ENCODE measurements at places on chromosomes 2 and 18.

DNA sequence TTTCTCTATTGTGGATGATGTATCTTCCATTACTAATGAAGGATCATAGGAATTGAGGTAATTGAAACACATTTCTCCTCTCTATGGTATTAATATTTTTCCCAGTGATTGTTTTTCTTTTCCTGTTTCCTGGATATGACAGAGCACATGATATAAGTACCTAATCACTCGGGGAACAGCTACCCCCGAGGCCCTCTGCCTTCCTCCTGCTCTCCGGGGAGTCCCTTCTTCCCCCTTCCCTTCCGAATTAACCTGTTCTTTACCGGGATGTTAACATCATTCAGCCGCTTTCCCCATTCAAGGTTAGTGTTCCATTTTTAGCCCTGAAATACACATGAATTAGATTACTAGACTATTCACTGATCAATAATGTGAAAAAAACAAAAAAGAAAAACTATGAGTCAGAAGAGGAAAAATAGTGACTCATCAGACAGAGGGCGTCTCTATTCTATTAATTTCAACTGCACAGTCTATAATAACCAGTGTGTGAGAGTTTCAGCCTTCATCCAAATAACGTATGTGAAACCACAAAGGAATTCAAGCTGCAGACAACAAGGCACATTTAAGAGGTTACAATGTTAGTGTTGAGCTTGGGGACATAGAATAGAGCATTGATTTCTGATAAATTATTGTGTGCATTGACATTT is 450.8 kb downstream of the DLGAP1 start:
- DNase-seq: no peak

DNA sequence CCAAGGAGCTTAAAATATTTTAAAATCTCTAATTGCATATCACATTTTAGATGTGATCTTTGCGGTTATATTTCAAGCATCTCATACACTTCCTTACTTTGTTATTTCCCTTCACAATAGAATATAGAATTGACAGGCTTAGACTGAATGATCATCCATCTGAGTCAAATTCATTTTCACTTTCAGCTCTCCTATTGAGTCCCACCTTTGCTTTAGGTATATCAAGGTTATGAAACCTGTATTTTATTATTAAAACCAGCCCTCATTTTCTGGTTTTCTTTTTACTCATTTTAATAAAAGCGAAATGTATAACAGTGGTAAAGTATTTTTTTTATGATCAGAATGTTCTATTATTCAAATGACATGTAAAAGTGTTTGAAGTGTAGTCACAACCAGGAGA is 162.9 kb upstream of the KYNU start:
- no peak for DNase-seq

- no peak for DNase-seq
Observed at GRCh38 chr2:117523711-117524238, 290.7 kb upstream of the DDX18 start.

DNA sequence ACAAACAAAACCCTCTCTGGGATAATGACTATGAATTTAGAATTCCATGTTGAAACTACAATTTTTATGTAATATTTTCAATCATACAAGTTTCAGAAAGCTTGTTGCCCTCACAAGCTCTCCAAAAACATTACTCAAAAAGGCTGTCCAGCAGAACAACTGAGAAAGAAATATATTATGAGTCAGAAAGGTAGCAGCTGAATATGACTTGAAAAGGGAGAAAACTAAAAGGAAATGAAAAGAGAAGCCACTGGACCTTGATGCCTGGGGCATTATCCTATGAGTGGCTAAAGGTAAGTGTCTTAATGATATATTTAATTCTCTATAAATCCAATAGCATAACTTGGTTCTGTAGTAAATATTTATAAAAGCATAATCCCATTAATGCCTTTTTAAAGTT is 61.8 kb downstream of the NXPH2 start:
- DNase-seq: no peak

GRCh38 chr18:3983351-3983969 is 471.6 kb downstream of the DLGAP1 start:
- DNase-seq: no peak

DNA sequence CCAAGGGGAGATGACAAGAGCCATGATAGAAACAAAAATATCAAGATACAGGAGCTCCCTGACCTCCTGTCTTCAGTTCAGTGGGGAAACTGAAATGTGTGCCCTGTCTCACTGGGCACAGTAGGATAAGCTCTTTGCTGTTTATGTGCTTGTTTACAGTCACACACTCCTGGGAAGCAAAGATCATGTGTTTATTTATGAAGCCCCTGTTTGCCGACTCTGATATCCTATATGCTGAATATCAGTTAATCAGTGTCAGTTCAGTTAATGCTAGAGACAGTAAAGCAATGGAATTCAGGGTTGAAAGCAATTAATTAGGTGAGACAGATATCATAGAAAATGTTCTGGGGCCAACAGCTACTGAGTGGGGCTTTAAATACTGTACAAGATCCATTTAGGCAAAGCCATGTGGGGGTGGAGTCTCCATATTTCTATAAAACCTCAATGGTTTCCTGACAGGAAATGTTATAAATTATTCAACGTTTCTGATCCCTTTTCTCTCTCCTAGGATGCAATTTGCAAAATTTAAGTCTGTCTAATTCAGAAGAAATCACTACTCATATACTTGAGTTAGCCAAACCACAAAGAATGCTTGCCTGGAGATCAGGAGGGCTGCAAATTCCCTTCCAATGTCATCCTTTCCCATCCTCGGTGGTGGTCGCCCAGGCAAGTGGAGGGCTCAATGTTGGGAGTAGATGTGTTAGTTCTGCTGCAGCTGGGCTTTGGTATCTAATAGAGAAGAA is 551.3 kb downstream of the CMPK2 start:
- no peak for DNase-seq

DNA sequence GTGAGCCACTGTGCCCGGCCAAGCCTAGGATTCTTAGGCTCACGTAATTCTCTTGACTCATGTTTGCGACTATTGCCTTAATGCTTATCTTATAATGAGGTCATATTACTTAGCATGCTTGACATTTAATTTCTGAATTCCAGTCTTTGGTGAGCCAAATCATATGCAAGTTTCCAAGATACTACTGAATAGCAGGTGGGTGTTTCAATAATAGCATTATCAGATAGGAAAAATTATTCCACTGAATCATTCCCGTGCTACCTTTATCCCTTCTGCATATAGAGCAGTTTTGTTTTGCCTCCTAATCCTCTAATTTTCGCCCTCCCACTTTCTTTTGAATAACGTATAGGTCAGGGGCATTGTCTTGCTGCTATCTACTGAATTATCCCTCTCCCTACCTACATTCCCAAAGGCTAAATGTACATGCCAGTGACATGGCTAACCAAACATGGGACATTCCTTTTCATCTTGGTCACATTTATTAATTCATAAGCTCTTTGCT is 4.9 kb downstream of the DAW1 start:
- no peak for DNase-seq

DNA sequence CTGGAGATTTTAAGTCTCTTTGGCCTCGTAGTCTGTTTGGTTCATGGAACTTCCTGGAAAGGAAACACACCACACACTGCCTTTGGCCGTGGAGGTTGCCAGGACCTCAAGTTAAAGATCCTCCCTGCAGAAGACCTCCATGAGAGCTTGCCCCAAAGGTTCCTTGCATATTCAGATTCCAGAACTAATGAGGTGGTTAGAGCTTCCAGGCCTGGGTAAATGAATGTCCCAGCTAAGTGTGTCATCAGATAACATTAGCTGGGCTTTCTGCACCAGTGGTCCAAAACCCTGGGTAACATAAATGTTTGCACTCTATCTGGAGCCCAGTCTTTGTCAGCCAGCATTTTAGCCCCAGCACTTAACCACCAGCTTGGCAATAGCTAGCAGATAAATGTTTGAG is 122.1 kb upstream of the EML6 start:
- no peak for DNase-seq

DNA sequence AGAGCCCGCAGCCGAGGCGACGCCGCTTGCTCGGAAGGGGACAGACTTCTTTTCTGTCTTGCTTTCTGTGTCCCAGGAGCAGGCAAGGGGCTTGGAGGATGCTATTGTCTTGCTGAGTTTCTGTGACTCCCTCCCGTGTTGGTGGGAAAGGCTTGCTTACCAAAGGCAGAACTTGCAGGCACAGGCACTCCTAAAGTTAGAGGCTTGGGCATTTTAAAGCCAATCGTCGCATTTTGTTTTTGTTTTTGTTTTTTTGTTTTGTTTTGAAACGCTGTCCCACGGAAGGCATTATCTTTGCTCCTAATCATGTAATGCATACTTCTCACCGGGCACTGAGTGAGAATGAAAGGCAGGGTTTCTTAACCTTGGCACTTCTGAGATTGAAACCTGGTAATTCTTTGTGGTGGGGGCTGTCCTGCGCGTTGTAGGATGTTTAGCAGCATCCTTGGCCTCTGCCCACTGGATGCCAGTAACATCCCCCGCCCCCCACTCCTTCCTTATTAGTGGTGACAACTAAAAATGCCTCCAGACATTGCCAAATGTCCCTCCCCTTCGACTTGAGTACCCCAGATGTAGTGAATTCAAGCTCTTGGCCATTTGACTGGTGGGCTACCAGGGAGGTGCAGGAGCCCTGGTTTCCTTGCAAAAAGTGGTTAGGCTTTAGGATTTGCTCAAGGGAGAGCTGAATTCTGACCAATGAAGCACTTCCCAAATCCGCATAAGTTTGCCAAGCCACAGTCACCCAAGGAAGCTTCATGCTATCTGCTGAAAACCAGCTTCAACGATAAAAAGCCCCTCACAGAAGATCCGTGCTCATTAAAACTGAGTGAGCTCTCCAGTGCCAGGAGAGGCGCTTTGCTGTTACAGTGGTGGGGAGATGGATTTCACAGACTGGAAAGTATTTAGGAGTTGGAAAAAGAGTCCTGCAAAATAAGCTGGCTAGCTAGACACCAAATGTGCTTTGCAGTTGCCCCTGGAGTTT is 1.2 kb downstream of the ANTXR1 start:
- no peak for DNase-seq

DNA sequence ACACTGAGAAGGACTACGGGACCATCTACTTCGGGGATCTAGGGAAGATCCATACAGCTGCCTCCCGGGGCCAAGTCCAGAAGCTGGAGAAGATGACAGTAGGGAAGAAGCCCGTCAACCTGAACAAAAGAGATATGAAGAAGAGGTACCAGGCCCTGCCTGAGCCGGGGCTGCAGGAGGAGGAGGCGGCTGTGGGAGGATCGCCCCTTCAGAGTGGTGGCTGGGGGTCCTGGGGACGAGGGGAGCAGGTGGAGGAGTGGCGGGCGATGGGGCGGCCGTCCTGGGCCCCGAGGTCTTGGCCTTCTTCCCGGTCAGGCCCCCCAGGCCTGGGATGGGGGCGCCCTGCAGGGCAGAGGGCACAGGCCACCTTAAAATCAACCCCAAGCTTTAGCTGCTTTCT is 524 bp downstream of the ANKRD30B start:
- no peak for DNase-seq

DNA sequence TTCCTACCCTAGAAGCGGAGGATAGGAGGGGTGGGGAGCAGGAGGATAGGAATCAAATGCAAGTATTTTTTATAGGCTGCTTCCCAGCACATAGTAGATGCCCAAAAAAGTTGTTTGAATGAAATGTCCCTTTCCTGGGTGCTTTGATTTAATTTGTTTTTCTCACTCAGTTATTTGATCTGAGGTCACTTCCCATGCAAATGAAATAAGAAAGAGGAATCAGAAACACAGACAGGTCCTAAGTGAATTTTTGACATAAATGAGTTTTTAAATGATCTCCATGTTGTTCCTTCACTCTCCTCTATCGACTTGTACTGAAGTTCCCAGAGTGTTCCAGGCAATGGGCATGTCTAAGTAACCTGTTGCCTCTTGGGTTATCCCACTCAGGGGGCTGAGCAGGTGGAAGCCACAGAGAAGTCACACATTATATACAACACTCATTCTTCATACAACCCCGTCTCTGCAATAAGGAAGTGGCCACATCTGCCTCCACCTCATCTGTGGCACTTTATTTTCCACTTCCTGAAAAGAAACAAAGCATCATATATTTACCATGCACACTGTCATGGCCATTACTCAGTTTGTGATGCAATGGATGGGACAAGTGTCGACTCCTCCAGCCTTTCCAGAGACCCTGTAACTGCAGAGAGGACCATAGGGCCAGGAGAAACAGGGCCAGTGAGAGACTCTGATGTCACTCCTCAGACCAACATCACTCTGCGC is 81.9 kb upstream of the ZNF397 start:
- no peak for DNase-seq

DNA sequence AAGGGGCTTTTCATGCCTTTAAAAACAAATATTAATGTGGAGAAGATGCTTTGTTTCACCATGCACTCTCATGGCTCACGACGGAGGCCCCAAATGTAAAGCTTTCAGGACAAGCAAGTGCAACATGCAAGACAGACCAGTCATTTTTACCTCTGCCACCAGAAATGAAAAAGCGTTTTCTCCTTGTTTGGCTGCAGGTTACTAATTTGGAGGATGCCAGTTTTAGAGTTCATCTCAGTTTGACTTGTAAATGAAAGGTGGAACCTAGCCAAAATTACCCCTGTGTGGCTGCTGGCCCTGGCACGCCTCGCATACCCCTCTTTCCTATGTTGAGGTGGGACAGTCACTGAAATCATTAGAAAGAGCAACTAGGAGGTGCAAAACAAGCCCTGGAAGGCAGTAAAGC is 138.6 kb downstream of the BCL2 start:
- no peak for DNase-seq

DNA sequence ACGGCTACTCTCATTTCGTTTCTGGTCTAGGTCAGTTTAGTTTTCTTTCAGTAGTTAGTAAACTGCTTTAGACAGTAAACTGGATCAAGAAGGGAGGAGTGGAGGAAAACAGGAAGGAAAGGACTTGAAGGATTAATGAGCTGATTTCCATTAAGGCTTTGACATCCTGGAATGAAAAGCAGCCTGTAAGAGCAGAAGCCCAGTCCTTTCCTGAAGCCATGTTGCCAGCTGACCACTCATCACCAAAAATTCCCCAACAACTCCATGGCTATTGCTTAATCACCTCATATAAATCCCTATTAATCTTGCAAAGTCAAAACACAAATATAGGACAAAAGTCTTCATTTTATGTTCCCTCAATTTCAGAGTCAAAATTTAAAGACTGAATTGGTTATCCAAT is 113.7 kb upstream of the ZFP36L2 start:
- no peak for DNase-seq

- DNase-seq: no peak
Observed at GRCh38 chr18:48226401-48226800, 182.8 kb downstream of the ZBTB7C start.

GRCh38 chr2:71898375-71898774 is 249.3 kb downstream of the CYP26B1 start:
- DNase-seq: peak; percentile 77

GRCh38 chr2:34447097-34447496 is 848.0 kb upstream of the FAM98A start:
- no peak for DNase-seq

GRCh38 chr2:16911746-16912145 is 246.1 kb upstream of the CYRIA start:
- no peak for DNase-seq

DNA sequence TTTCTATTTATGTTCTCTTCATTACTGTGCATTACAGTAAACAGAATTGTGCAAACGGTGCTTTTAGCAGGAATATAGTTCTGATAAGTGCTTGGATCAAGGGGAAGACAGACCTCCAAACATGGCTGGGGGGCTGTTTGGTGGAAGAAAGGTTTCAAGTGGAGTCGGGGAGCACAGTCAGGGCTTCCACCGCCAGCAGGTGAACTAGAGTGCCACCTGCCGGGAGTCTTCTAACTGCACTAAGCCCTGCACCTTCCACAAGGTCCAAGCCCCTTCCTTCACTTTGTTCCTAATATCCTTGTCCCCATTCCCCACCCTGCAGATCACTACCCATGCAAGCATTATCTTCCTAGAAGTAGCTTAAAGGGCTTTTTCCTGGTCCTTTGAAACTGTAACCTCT is 11.1 kb downstream of the ONECUT2 start:
- DNase-seq: peak; percentile 12

Measured in esophagus muscularis mucosa (tissue), 4 donors.